ENCODE measurements at places on chromosomes 5 and 9.
A peak's percentile ranks its signal among the peaks of the same experiment; 100 is the strongest.

GRCh38 chr5:178086266-178086665 lies 27.1 kb upstream of the N4BP3 start:
- DNase-seq: no peak

GRCh38 chr9:93479726-93480125 lies 26.3 kb upstream of the FAM120AOS start:
- DNase-seq: no peak

DNA sequence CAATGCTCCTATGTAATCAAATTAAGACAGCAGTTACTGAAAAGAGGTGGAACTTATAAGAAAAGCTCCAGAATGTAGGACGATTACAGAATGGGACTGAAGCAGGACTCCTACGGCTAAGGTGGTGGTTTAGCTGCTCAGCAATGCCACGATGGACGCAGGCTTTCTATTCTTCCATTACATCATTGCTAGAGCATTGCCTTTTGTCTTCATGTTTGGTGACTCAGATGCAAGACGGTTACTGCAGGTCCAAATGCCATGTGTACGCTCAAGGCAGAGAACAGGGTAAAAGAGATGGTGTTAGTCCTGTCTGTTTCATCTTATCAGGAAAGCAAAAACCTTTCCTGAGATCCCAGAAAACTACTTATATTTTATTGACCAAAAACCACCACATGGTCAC lies 255.1 kb downstream of the ZSWIM6 start:
- DNase-seq: no peak

GRCh38 chr5:118220556-118221195 lies 767.7 kb downstream of the DTWD2 start:
- no peak for DNase-seq

- DNase-seq: peak; percentile 69
Observed at GRCh38 chr9:93235300-93235960, 51.5 kb downstream of the WNK2 start.

DNA sequence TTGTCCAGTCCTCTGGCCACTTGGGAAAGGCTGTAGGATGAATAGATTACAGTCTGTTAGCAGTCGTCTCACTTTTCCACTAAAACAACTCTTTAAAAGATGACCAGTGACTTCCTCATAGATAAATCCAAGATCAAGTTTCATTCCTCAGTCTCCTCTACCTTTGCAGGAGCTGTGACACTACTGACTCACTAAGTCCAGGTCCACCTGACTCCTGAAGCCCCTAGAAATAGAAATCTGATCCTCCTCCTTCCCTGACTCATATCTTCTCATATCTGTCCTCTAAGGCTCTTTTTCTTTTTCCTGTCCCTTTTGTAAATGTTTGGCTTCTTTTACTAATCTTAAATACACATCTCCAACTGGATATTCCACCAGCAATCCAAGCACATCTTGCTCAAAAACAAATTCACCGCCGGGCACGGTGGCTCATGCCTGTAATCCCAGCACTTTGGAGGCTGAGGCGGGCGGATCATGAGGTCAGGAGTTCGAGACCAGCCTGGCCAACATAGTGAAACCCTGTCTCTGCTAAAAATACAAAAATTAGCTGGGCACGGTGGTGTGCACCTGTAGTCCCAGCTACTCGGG lies 2.6 kb downstream of the CCDC125 start:
- DNase-seq: no peak

- no peak for DNase-seq
Observed at GRCh38 chr9:132885720-132886333, 7.1 kb downstream of the SPACA9 start.

DNA sequence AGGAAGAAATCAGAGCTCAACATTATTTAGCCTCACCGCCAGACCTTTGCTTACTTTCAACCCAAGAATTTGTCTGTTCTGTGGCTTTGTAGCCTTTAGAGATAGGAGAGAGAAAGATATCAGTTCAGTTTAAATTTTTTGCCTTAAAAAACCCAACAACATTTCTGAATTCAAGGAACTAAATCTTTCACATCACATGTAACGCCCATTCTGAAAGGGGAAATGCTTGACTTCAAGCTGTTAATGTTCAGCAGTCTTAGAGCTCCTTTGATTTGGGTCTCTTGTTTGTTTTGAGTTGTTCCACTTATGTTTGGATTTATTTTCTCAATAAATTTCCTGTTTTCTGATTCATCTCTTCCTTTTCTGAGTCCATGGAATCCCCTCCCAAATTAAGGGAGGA lies 294.5 kb downstream of the ARHGAP26 start:
- DNase-seq: no peak

DNA sequence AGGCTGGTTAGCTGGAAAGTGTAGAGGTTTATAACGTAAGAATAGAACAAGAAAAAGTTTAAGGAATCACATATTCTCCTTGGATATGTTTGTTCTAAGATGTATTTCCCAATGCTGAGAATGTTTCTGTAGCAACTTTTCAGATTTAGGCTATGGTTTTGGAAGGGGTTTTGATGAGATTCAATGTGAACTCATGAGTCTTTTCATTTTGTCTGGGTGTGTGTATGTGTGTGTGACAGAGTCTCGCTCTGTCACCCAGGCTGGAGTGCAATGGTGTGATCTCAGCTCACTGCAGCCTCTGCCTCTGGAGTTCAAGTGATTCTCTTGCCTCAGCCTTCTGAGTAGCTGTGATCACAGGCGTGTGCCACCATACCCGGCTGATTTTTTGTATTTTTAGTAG lies 38.6 kb downstream of the RAI14 start:
- no peak for DNase-seq

DNA sequence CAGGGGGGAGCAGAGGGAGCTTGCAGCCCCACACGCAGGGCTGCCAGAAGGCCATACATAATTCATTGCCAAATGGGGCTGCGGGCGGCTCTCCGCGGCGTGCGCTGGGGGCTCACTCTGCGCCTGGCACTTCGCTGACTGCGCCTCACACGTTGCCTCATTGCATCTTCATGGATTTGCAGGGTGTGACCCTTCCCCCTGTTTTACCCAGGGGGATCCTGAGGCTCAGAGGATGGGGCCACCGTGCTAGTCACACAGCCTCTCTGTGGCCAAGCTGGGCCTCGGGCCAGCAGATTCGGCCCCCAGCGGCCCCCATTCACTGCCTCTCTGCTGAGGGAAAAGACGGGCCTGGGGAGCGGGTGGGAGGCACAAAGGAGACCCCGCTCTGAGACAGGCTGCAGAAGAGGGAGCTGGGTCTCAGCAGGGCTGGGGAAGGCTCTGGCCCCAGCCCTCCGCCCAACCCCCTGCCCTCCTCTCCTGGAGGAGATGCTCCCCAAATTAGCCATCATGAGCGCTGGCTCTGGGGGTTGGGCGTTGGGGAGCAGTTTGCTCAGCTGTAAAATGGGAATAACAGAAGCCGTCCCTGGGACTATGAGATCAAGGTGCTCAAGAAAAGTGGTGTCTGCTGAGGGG lies 115.5 kb downstream of the C9orf50 start:
- DNase-seq: no peak

DNA sequence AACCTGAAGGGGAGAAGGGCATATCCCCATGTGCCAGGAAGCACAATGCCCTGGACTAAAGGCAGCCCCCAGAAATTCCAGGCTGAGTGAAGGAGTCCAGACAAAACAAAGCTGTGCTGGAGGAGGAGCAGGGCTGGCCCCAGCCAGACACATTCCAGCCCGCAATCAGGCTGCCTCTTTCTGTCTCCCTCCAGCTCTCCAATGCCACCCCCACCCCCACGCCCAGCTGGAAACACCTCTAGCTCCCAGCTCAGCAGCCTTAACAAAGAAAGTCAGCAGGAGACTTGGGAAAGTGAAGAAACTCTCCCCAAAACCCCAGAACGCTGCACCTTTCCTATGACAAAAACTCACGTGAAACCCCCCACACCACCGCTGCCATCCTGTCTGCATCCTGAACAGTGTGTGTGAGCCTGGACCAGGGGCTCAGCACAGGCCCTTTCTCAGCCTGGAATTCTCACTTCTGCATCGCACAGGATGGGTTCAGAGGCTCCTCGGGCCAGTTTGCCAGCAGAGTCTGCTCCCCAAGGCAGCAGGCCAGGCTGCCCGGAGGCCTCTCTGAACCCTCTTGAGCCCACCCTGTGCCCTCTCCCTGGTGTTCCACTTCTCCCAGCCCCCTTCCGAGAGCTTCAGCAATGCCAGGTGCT lies 96.2 kb upstream of the ICE1 start:
- no peak for DNase-seq

GRCh38 chr5:133319244-133319643 lies 267.4 kb downstream of the HSPA4 start:
- no peak for DNase-seq

- DNase-seq: no peak
Observed at GRCh38 chr9:15277400-15278090, 29.5 kb downstream of the TTC39B start.

GRCh38 chr9:133945314-133945975 lies 46.7 kb downstream of the VAV2 start:
- DNase-seq: no peak

DNA sequence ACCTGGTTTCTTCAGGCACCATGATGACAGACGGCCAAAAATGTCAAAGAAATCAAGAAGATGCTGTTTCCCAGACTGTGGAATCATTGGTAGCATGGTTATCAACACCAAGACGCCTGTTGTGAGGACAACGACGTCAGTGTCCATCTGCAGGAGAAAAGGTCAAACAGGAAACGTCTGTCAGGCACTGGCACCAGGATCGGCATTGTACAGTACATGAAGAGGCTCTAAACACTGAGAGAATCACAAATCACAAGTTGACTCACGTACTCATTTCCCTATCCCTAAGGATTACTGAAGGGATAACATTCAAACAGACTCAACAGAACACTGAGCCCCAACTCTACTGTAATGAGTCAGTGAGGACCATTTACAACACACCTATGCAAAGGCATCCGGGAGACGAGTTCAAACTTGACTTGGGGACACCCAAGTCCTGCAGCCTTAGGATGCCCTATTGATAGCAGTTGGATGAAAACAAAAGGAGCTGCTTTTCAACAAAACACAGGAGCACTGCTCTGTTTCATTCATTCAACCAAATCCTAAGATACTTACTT lies 21.0 kb downstream of the TSC1 start:
- DNase-seq: no peak

- DNase-seq: no peak
Observed at GRCh38 chr5:74042959-74043358, 417.0 kb downstream of the ARHGEF28 start.

GRCh38 chr5:69078921-69079540 lies 14.8 kb upstream of the SLC30A5 start:
- no peak for DNase-seq

DNA sequence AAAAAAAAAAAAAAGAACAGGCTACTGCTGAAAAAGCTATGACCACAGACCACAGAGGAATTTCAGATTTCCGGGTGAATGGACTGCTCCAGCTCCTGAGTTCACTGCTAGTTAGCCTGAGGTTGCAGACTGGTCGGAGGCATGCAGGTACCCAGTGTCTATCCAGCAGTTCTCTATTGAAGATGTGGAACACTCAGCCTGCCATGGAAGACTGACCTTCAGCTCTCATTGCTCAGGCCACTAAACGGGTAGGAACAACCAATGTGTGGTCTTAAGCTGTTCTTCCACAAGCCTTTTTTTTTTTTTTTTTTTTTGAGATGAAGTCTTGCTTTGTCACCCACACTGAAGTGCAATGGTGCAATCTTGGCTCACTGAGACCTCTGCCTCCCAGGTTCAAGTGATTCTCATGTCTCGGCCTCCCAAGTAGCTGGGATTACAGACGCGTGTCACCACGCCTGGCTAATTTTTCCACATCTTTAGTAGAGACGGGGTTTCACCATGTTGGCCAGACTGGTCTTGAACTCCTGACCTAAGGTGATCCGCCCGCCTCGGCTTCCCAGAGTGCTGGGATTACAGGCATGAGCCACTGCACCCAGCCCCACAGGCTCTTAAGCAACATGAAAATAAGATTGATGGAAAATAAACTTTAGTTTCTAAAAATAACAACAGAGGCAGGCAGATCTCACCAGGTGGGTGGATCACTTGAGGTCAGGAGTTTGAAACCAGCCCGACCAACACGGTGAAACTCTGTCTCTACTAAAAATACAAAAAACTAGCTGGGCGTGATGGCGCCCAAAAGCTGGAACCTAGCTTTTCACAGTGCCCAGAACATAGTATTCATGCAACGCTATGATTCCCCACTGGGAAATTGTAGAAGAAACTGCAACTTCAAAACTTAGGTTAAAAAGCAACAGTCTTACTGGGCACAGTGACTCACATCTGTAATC lies 20.0 kb upstream of the NPM1 start:
- DNase-seq: no peak

DNA sequence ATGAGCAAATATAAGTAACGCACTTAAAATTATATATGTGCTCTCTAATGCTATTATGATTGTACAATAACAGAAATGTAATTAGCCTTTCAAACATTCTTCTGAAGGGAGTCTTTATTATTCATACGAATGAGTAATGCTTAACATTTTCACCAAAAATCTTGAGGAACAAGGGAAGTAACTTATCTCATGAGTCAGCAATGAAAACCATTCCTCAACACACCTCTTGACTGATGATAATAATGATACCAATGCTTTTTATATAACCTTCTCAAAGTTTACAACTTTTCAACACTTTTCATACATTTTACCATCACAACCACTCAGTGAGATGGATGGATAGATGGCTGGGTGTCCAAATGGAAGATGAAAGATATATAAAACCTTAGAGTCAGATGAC lies 369.3 kb downstream of the BNC2 start:
- DNase-seq: no peak

DNA sequence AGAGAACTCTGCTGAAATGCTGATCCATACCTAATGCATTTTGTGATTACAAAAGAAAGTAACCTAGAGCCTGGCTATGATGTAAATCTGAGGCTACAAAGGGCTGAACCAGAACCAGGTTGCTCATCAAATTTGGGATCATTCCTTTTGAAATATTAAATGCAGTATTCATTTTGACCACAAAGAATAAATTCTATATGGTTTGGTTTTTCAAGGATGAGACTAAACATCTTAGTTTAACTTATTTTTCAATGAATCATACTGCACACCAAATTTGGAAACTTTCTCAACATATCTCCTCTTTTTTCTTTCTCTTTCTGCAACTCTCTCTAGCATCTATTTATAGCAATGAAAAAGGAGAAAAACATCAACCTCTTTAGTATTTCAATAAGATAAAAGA lies 46.5 kb downstream of the CEMIP2 start:
- no peak for DNase-seq

Measured in forelimb muscle (tissue), 1 donor.